ENCODE measurements at places on chromosomes 4 and X.
A peak's percentile ranks its signal among the peaks of the same experiment; 100 is the strongest.

- no peak for DNase-seq
These were observed 87.5 kb upstream of the PTPN13 start for GRCh38 chr4:86506591-86506990.

GRCh38 chr4:121654738-121655137, 42.0 kb downstream of the ANXA5 start:
- DNase-seq, result no peak

- DNase-seq, result no peak
These were observed 129.1 kb downstream of the CPZ start for GRCh38 chr4:8721621-8722020.

GRCh38 chr4:142264961-142265360, 581.1 kb downstream of the INPP4B start:
- no peak for DNase-seq

GRCh38 chrX:131746491-131746968, 202.7 kb downstream of the OR13H1 start:
- peak; percentile 57 for DNase-seq

DNA sequence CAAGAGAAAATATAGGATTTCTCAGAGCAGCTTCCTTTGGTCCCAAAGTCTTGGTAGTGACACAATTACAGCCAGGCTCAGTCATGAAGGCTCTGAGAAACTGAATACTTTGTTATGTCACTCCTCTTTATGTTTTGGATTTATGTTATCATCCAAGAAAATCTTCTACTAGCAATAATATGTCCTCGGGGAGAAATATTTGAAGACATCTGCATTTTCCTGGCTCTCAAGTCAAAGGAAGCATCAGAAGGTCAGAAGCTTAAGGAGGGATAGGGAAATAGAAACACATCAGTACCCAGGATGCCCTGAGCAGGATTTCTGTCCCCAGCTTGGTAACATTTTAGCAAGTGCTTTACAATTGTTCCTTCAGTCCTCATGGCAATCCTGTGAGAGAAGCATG, 54.0 kb downstream of the C4orf33 start:
- DNase-seq, result no peak

GRCh38 chr4:113153529-113154101, 104.2 kb downstream of the ANK2 start:
- DNase-seq, result peak; percentile 14

- no peak for DNase-seq
These were observed 125.3 kb downstream of the SOWAHB start for GRCh38 chr4:76772498-76773106.

DNA sequence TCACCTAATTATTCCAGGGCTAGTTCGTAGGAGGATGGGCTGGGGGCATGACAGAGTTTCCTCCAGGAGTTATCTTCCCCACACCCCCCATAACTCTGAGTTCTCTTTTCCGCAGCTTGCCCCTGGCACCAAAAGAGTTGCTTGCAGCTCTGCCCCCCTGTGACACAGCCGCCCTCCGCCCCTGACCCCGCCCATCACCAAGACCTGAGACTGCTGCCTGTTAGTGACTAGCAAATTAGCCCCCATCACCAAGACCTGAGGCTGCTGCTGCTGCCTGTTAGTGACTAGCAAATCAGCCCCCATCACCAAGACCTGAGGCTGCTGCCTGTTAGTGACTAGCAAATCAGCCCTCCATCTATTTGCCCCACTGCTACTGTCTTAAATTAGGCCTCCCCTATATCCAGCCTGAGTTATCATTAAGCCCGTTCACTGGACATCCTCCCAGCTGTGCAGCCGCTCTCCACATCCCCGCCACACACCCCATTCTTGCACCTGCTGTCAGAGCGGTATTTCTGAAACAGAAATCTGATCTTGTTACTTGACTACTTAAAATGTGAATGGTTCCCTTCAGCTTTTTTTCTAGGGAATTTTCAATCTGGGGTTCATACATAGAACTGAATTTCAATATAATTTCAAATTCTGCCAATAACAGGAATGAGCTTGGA, 1.5 kb upstream of the PAPSS1 start:
- no peak for DNase-seq

DNA sequence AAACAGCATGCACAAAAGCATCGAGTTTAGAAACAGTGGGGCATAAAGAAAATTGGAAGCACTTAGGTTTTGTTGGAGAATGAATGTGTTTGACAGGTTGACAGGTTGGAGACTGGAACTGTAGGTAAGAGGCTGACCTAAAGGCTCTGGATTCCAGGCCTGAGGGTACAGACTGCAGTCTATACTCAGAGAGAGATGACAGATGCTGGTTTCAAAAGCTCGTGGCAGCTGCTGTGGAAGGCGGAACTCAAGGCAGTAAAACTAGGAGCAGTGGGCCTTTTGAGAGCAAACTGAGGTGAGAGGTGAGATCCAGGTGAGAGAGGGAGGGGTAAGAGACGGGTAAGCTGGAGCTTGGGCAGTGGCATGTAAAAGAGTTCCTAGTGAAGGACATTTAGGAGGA, 415.2 kb downstream of the TRIML1 start:
- no peak for DNase-seq

GRCh38 chrX:55663584-55663983, 40.4 kb downstream of the FOXR2 start:
- DNase-seq, result no peak

- no peak for DNase-seq
These were observed 98.7 kb downstream of the CFAP299 start for GRCh38 chr4:80434238-80434637.

- no peak for DNase-seq
These were observed 49.7 kb upstream of the SLC16A2 start for GRCh38 chrX:74371425-74372222.

DNA sequence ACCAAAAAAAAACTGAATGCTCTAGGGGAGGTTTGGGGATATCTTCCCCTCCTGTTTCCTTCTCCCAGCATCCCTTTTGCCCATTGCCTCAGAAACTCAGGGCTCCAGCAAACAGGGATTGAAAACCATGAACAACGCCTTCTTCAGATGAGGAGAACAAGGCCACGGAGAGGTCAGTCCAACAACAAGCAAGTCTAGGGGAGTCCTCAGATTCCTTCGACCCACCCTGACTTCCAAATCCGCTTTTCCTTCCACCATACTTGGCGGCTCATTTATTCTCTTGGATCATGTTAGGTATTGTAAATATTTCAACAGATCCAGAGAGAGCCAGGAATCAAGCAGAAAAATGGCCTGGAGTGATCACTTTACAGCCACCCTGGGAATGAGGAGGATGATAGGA, 21.9 kb downstream of the REELD1 start:
- no peak for DNase-seq

- DNase-seq, result no peak
These were observed 52.1 kb upstream of the RAP2C start for GRCh38 chrX:132271311-132271778.

GRCh38 chr4:53855581-53856250, 208.7 kb downstream of the CHIC2 start:
- DNase-seq, result no peak

DNA sequence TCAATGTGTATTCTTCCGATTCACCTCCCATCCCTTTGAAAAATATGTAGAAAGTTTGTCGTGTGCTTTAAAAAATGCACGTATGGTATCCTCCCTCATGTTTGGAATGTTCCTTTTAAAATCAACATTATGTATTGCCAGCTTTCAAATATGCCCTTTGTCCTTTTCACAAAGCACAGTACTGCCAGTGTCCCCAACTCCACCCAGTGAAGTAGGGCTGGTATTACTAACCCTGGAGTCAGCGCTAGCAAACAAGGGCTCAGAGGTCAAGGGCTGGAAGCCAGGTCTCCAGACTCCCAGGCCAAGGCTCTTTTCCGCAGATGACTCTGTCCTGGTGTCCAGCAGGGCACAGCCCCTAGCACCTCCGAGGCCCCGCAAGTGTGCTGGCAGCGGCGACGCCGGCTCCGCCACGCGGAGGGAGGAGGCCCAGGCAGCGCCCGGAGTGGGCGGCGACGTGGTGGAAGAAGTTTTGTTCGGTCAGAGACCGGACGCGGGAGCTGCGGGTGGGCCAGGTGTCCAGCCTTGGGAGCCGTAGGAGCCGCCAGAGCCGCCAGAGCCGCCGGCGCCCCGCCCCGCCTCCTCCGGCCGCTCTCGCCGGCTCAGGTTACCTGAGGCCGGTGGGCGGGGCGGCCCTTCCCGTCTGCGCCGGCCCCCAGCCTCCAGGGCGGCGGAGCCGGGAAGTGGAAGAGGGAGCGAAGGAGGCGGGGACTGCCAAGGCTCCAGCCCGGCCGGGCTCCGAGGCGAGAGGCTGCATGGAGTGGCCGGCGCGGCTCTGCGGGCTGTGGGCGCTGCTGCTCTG, at the start of gene IL13RA1:
IL13RA1 (plus strand) TSS at position 720 of the 799 bp plus-strand sequence; CDS start at position 753, 33 bp downstream.
- DNase-seq, result peak; percentile 91

DNA sequence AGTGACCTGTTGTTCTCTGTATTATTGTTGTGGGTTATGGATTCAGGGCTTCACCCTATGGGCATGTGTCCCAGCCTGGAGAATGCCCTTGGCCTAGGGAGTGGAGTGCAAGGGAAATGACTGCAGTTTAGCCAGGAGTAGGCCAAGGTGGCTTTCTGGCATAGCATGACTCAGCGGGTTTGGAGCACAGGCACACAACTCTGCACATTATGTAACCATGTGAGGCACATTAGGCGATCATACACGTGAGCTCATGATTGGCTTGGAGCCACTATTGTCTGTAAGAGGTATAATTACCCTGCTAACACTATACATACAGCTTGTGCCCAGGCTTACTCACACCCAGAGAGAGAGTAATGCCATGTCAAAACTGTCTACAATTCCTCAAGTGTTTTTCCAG, 35.1 kb upstream of the TACR3 start:
- DNase-seq, result no peak

GRCh38 chr4:162878096-162878495, 288.6 kb downstream of the NAF1 start:
- DNase-seq, result no peak

GRCh38 chrX:94435799-94436198, 761.8 kb downstream of the FAM133A start:
- no peak for DNase-seq

- DNase-seq, result no peak
These were observed 39.1 kb upstream of the BMP2K start for GRCh38 chr4:78737035-78737434.

Data from HEK293T (cell line).